ENCODE measurements at places on chromosomes 16 and 17. TPM values are rescaled to one million over a fixed set of nuclear protein-coding genes. Genes with fewer than 3 reads are reported as not detected.

DNA sequence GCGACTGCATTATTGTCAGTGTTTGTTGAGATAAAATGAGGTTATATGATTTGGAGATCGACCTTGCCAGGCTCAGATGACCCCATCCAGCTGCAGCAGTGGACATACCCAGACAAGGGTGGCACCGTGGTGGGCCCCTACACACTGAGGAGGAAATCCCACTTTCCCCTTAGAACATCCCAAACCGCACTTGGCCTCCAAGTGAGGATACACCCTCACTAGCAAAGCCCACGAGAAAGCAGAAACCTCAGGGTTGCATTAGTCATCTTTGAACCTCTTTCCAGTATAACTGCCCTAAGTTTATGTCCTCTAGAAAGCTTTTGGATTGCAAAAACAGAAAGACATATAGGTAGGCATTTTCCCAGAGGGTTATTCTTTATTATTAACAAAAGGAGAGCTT lies 101.5 kb downstream of the CLEC16A start:
- no peak for DNase-seq

GRCh38 chr17:16434662-16435061 lies 19.3 kb downstream of the TRPV2 start:
- DNase-seq = no peak

GRCh38 chr17:10737168-10737622 lies 7.4 kb upstream of the TMEM220 start:
- peak; percentile 24 for DNase-seq

GRCh38 chr16:84996365-84996764 lies 15.0 kb downstream of the ZDHHC7 start:
- DNase-seq = no peak

DNA sequence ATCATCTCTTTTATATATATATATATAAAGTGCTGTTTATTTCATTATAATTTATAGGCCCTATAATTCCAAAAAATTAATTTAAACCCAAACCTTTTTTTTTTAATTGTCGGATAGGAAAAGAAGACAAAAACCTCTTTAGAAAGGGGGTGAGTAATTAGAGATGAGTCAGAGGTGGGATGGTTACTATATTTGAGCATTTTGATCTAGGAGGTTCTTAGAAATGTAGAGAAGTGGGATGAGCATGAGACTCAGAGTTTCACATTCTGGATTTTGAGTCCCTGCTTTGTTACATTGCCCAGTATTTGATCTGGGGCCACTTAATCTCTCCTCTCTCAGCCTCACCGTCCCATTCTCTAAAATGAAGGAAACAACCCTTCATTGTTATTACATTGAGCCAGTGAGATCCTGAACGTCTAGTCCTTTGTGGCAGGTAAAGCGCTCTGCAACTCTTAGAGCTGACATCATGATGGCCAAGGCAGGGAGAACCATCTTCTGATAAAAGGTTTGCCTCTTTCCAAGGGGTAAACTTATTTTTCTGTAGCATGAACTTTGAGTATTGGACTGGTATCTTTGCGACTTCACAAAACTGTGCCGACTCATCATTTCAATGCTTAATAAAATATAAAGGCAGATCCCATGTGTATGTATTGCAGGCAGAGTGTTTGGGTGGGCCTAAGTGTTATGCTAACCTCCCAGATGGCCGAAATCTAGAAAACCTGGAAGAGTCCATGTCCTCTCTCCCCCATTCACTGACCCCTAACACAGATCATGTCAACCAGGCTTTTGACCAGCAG lies 21.3 kb downstream of the HS3ST3B1 start:
- DNase-seq = no peak

GRCh38 chr17:38697061-38697820 lies 7.8 kb upstream of the MLLT6 start:
- DNase-seq = no peak

- peak; percentile 29 for DNase-seq
Observed at GRCh38 chr16:56513972-56514371, 5.9 kb downstream of the BBS2 start.

DNA sequence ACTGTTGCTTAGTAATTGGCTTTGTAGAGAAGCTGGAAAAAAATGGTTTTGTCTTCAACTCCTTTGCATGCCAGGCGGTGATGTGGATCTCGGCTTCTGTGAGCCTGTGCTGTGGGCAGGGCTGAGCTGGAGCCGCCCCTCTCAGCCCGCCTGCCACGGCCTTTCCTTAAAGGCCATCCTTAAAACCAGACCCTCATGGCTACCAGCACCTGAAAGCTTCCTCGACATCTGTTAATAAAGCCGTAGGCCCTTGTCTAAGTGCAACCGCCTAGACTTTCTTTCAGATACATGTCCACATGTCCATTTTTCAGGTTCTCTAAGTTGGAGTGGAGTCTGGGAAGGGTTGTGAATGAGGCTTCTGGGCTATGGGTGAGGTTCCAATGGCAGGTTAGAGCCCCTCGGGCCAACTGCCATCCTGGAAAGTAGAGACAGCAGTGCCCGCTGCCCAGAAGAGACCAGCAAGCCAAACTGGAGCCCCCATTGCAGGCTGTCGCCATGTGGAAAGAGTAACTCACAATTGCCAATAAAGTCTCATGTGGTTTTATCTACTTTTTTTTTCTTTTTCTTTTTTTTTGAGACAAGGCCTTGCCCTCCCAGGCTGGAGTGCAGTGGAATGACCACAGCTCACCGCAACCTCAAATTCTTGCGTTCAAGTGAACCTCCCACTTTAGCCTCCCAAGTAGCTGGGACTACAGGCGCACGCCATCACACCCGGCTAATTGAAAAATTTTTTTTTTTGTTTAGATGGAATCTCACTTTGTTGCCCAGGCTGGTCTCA lies 6.2 kb upstream of the TMEM235 start:
- DNase-seq = no peak

DNA sequence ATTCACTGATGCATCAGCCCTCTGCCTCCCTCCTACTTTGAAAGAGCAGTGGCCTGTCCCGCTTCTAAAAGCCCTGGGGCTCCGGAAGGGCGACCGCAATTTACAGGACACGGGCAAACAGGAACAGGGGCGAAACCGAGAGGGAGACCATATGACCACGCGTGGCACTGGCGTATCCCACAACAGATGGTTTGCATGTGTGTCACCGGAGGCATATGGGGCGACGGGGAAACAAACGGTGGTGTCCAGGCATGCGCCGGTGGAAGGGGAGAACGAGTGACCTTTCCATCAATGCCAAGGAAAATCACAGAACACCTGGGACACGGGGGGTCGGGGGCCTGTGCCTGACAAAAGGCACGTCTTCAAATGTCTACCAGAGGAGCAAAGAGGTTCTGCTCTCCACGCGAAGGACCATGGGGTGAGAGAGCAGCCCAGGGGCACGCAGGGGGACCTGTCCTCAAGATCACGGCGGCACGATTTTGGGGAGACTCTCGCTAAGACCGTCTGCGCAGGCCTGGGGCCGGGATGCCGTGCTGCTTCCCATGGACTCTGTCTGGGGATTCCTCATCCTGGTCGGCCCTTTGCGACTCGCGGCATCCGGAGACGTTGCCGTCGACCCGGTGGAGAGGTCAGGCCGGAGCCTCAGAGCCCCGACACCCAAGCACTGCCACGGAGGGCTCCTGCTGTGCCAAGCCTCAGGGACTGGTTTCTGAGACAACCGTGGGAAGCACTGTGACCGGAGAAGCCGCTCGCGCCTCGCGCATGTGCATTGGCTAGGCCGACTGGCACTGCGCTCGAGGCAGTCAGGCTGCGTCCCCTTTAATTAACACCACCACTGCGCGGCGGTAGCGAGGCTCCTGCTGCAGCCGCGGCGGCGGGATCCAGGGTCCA lies 12.8 kb upstream of the KCNJ18 start:
- no peak for DNase-seq

DNA sequence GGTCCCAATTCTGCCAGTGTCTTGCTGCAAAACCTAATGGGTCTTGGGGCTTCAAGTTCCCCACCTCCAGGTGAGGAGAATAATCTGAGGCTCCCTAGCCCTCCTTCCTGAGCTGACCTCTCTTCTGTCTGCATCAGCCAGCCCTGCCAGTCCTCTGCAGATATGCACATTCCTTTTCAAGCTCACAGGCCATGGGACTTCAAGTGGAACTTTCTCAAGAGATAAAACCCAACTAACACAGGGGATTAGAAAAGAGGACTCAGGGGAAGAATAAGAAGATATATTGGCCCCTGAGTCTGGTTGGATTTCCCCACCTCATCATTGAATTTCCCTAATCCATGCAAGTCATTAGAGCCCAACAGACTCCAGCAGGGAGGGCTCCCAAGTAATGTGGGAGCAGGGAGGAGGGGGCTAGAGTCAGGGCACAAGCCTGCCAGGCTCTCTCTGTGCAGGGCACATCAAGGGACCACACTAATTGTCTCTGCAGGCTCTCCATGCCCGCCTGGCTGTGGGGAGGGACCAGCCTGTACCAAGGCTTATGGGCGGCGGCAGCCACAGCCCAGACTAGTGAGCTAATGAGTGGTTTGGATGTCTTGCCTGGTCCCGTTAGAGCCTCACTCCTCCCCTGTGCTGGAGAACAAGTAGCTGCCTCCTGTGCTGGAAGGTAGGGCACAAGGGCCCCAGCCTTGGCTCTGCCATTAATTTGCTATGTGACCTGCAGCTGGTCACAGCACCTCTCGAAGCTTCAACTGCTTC lies 1.2 kb downstream of the KRT14 start:
- no peak for DNase-seq

DNA sequence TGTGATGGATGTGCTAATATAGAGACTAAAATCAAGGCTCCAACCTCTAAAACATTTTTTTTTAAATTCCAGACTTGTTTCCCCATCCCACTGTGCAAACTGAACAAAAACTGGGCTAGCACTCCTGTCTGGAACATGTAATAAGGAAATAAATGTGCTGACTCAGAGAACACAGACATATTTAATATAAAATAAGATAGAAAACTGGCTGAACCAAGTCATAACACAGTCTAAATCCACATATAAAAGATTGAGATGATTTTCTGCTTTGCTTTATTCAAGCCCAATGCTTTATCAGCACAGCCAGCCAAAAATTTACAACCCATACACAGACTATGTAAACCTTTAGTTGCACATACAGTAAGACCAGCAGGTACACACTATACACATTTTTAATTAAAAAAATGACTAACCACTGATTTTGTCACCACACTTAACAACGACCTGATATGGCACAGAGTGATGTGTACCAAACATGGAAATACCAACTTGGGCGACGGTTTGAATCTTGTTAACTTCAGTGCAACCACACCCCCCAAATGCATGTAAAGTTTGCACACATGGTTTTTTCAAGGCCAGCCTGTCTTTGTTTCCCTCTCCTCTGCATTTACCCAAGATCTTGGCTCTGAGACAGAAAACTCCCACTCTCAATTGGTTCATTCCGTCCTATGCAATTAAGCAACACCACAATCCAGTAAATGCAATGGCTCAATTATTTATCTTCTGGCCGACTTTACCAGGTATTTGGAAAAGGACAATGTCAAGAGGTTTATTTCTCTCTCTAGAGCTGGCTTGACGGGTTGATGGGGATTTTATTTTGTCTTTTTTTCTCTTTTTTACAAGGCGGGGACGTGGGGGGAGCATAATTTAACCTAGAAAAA lies 1.2 kb downstream of the STAT3 start:
- DNase-seq = no peak

- DNase-seq = no peak
Observed at GRCh38 chr16:28984619-28985135, at the start of gene LAT. LAT (plus strand) TSS chr16:28985052; CDS start chr16:28985418, 366 bp downstream.

- no peak for DNase-seq
Observed at GRCh38 chr17:57403236-57403635, 146.9 kb downstream of the MSI2 start.

DNA sequence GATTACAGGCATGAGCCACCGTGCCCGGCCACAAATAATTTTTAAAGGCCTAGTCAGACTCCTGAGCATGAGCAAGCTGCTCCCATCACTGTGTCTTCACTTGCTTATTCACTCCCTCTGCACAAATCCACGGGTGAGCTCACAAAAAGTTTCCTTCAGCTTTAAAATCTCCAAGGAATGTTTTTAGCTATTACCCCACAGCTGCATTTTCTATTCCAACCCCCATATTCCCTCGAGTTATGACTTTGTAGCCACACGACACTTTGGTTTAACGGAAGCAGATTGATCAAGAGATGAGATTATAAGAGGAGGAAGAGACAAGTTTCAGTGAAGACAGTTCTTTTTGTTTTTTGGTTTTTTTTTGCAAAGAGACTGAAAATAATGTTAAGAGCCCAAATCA lies 49.1 kb upstream of the SLC25A19 start:
- peak; percentile 7 for DNase-seq

GRCh38 chr17:72233986-72234385 lies 113.2 kb downstream of the SOX9 start:
- DNase-seq = no peak

DNA sequence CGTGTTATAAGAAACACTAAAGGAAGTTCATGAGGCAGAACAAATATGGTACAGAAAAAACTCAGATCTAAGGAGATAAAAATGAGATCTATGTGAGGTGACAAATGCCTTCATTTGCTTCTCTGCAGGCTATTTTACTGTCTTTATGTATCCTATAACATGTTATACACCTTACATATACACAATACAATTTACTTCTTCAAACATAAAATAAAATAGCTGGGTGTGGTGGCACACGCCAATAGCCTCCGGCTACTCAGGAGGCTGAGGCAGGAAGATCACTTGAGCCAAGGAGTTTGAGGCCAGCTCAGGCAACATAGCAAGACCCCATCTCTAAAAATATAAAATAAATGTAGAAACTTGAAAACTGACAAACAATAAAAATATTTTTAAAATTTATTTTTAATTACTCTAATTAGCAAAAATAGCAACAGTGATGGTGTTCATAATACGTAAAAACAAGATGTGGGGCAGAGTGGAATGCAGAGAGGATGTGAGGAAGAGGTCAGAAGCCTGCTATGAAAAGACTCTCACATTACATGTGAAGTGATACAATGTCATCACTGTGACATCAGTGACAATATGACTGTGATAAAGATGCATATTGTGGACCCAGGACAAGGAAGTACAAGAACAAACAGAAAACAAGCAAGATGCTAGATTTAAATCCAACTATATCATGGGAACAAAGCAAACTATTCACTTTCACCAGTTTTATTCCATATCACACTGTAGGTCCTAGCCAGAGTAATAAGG lies 31.0 kb downstream of the VPS53 start:
- no peak for DNase-seq

The BRIP1 gene
- 3.4 TPM for polyA plus RNA-seq

The ANKFN1 gene
- 0.04 TPM for polyA plus RNA-seq

The C17orf107 gene
- polyA plus RNA-seq = 1.0 TPM

The CCL4L2 gene
- not detected for polyA plus RNA-seq

Data from AG04450 (cell line).